ENCODE measurements at places on chromosomes 2 and 18. TPM values are rescaled to one million over a fixed set of nuclear protein-coding genes. Genes with fewer than 3 reads are reported as not detected.

Gene KCNE4
- 1.2 TPM for total RNA-seq

Gene DCDC2C
- under 0.01 TPM for total RNA-seq

Gene CD207
- not detected for total RNA-seq

Gene DES
- total RNA-seq = not detected

Gene SNRNP27
- total RNA-seq = 47.7 TPM

Gene C2orf66
- 0.14 TPM for total RNA-seq

Measured in dermis blood vessel endothelial cell (primary cell).